GOT3 (cell line): ENCODE measurements at places on chromosomes 6 and 20.

GRCh38 chr20:43917380-43917779 is 2.7 kb downstream of the TOX2 start:
- no peak for DNase-seq

- DNase-seq, result no peak
Measured at GRCh38 chr6:70119218-70119835, 183.6 kb downstream of the COL9A1 start.

- DNase-seq, result no peak
Measured at GRCh38 chr6:31356216-31356945, 598 bp downstream of the HLA-B start.

- DNase-seq, result no peak
Measured at GRCh38 chr6:160386869-160387530, 38.8 kb downstream of the SLC22A3 start.

DNA sequence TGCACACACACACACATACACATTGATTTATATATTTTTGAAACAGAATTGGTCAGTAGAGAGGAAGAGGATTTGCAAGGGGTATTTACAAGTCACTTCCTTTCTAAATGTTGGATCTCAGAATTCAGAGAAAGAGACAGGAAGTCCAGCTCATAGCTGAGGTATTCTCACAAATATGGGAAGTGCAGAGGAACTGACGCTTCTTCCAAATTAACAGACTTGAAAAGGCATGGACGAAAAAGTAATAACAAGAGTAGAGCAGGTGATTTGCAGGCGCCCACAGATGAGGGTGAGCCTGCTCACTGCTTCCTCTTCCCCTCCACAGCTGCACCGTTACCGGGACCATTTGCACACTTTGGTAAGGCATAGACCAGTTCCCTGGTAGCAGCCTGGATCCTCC is 246.4 kb downstream of the PHACTR1 start:
- no peak for DNase-seq

DNA sequence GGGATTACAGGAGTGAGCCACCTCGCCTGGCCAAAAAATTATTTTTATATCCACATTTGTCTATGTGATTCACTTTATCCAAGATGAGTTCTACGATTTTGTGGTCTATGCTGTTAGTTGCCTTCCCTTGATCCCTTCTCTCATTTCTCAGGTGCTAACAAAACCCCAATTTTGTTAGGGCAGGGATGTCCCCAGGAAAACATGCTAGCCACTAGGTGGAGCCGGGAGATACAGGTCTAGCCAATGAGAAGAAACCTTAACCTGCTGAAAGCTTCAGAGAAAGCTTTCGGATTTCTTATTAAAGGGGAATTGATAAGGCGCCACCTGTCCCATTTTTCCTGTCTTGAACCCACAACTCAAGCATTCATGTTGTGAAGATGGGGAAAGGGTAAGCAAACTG is 167.4 kb upstream of the OLIG3 start:
- DNase-seq, result no peak

DNA sequence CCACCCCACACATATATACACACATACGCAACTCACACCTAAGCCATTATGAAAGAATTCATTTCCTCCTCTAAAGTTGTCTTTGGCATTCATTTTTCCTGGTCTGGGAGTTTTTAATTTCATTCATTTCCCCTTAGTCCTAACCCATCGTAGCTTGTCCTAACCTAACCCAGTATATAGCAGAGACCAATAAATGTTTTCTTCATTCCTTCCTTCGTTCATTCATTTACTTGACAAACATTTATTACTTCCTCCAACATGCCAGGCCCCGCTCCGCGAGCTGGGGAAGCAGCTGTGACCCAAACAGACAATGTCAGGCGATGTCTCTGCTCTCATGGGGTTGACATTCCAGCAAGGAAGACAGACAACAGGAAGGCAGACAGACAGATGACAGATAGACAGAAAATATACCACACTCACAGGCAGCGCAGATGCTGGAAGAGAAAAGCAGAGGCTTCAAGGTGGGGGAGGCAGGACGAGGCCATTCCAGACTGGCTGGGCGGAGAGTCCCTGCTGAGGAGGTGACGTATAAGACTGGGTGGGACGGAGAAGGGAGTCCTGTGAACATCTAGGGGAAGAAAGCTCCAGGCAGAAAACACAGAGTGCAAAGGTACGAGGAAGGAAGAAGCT is 33.7 kb upstream of the SIRPA start:
- DNase-seq, result no peak
